Renal cortical epithelial cell (primary cell): ENCODE measurements at places on chromosomes 11 and 22. TPM values are rescaled to one million over a fixed set of nuclear protein-coding genes. Genes with fewer than 3 reads are reported as not detected.

The TENM4 gene
- total RNA-seq = 59.6 and 306 TPM in 2 replicates

DNA sequence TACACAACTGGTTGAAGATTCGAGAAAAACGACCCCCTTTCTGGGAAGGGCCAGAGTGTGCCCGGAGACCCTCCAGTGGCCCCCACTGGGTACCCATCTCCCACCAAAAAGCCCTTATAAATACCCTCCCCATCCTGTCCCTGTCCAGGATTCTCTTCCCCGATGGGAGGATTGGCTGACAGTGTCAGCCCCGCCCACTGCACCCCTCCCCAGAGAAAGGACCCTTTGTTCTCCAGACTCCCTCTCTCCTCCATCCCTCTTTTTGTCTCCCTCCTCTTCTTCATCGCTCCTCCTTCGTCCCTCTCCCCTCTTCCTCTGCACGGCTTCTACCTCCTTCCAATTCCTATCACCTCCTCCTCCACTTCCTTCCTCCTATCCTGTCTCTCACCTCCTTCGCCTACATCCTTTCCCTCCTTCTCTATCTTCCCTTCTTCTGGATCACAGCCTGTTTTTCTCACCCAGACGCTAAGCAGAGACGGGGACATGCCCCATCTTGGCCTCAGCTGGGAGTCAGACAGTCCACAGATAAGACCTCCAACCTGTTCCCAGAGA, 13.3 kb upstream of the MEN1 start:
- no peak for DNase-seq

- DNase-seq = no peak
Measured at GRCh38 chr11:3096909-3097530, 39.8 kb upstream of the CARS1 start.

- DNase-seq = no peak
Measured at GRCh38 chr22:21761994-21762680, 26.5 kb upstream of the YPEL1 start.

The CST6 gene
- total RNA-seq = 2.3 and 140 TPM in 2 replicates

- DNase-seq = no peak
Measured at GRCh38 chr22:42856179-42856864, 751 bp downstream of the ARFGAP3 start.

The LINC01488 gene
- not detected in 2 replicates for total RNA-seq

The OR52A1 gene
- not detected in 2 replicates for total RNA-seq

DNA sequence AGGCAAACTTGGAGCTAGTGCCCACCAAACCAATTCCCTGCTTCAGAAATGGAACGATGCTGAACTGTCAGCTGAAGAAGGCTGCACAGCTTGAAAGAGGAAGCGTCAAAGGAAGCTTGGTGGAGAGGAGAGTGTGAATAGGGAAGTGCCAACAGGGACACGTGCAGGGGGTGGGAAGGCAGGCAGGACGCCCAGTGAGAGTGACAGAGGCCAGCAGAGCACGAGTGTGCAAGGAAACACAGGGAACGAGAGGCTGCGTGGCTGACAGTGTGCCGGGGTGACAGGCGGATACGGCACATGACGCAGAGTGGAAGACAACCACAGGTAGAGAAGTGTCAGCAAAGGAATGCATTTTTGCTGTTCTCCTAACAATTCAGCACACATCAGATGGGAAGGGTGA, 196.4 kb downstream of the LARGE1 start:
- no peak for DNase-seq

The PARVG gene
- total RNA-seq = not detected in 2 replicates

- DNase-seq = peak; percentile 43
Measured at GRCh38 chr11:117171404-117172061, 7.0 kb upstream of the SIDT2 start.

The HINFP gene
- 11.5 and 20.8 TPM in 2 replicates for total RNA-seq

The SLC7A4 gene
- 0.20 TPM in 1 of 2 replicates, not detected in the other for total RNA-seq

The PPP1CA gene
- 171 and 306 TPM in 2 replicates for total RNA-seq

DNA sequence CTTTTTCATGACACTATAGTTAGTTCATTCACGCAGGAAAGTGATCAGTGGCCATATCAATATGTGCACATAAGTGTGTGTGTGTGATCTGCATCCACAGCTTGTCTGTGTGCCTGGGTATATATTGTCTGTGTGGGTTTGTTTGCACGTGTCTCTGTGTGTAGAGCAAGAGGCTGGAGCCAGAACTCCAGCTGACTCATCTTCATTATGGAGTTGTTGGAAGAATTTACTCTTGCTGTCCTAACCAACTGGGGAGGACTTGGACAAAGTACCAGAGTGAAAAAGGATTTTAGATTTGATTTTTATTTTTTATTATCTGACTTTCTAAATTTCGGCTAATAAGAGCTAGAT, 63.9 kb downstream of the TP53I11 start:
- DNase-seq = peak; percentile 32

GRCh38 chr11:6655020-6655789, 404 bp downstream of the DCHS1 start:
- no peak for DNase-seq

The KCNJ1 gene
- total RNA-seq = 33.8 TPM in 1 of 2 replicates, not detected in the other

GRCh38 chr22:30423301-30423958, 2.1 kb upstream of the MTFP1 start:
- no peak for DNase-seq

GRCh38 chr22:38494498-38494897, 11.6 kb downstream of the DDX17 start:
- DNase-seq = no peak

The MAP6 gene
- 0.35 and 3.2 TPM in 2 replicates for total RNA-seq

The OR5B21 gene
- not detected in 2 replicates for total RNA-seq

GRCh38 chr11:120462825-120463224, 48.7 kb upstream of the GRIK4 start:
- DNase-seq = no peak

The KRTAP5-2 gene
- not detected in 2 replicates for total RNA-seq

DNA sequence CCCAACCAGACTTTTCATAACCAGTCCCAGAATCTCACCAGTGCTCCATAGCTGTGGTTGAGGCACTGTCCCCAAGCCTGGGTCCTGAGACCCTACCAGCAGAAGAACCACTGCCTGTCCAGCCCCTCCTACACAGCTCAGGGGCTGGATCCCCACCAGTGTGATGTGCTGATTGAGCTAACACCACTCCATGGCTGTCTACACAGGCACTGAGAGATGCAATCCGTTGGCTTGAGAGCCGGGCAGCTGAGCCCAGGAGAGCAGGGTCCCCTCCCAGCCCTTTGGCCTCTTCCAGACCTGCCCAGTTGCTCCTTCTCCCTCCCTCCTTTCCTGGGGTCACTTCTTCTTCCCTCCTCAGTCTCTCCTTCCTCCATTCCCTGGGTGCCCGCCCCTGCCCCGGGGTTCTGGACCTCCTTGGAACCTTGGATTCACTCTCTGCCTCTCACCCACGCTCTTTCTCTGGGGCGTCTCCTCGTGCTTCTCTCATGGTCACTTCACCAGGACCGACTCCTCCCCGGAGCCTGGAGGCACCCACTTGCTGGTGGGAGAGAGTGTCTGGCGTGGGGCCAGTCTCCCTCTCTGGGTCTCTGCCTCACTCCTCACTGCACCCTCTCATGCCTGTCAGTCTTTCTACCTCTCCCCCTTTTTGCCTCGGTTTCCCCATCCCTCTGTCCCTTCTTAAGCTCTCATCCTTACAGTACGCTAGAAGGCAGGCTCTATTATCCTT, 706 bp upstream of the SCYL1 start:
- DNase-seq = peak; percentile 47

The KRTAP5-7 gene
- not detected in 2 replicates for total RNA-seq

- no peak for DNase-seq
Measured at GRCh38 chr11:112596324-112596723, 335.7 kb upstream of the PLET1 start.

- peak; percentile 96 for DNase-seq
Measured at GRCh38 chr11:13261591-13262061, 16.0 kb upstream of the BMAL1 start.

- peak; percentile 60 for DNase-seq
Measured at GRCh38 chr11:95154514-95154913, 64.9 kb downstream of the ENDOD1 start.

DNA sequence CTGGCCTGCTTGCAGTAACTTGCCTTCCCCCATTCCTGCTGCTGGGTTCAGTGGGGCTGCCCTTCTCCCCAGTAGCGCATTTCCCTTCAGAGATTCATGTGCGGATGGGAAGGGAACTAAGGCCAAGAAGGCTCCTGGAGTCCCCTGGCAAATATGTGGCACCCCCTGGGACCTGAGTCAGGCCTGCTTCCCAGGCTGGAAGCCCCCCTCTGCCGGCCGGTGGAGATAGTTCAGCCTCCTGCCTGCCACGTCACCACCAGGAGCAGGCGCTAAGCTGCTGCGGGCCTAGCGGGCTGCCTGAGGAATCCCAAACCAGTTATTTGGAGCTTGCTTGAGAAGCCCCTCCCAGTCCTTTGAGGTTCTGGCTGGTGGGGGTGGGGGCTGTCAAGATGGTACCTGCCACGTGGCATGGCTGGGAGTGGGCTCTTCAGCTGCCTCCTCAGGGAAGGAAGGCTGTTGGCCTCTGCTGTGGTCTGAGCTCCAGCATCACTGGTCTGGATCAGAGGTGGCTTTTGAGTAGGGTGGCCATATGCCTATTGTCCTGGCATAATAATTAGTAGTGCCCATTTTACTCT, 2.0 kb downstream of the SERPINH1 start:
- DNase-seq = peak; percentile 43

DNA sequence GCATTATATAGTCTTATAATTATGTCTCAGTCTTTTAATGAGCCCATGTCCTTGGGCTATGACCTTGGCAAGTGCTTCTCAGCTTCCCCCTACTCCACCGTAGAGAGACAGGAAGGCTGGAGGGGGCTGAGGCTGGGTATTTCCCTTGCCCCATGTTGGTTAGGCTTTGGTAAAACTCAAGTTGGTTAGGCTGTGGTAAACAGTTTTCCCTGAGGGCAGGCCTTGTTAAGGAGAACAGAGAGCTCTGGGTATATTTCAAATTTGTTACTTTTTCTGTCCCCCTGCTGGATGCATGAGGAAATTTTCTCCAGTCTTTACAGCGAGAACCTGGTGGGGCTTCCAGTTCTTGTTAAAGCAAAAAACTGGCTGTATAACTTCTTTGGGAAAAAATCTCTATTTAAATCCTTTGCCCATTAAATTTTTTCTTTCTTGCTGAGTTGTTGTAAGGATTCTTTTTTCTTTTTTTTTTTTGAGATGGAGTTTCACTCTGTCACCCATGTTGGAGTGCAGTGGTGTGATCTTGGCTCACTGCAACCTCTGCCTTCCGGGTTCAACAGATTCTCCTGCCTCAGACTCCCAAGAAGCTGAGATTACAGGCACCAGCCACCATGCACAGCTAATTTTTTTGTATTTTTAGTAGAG, 12.2 kb upstream of the DCHS1 start:
- DNase-seq = peak; percentile 35

The GAS2 gene
- total RNA-seq = 1.0 and 4.4 TPM in 2 replicates

GRCh38 chr11:126165757-126166156, 45.7 kb downstream of the RPUSD4 start:
- no peak for DNase-seq

The GRAP2 gene
- total RNA-seq = not detected in 2 replicates
